ENCODE measurements at places on chromosomes 5 and 9.

DNA sequence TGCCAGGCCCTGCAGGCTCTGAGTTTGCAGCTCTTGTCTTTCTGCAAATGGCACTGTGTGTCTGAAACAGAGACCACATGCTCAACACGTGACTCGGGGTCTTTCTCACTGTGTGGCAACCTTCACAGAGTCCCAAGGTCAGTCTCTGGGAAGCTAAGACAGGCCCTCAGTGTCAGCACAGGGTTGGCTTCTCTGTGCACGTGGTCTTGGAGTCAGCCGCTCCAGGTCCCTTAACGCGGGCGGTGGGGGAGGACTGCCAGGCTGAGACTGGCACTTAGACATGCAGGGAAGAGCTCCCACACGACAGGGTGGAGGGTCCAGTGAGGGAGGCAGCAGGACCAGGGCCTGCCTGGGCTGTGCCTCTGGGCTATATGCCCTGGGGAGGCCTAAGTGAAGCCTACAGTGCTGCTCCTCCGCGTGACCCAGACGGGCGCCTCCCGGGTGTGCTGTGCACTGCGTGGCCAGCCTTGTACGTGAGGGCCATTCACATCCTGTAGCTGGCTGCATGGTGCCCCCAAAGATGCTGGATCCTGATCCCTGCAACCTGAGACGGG, 76.8 kb downstream of the ADAMTS2 start:
- no peak for DNase-seq

GRCh38 chr5:138582959-138583358, 7.8 kb upstream of the HSPA9 start:
- no peak for DNase-seq

- no peak for DNase-seq
Observed at GRCh38 chr9:33117306-33117705, 40.8 kb upstream of the SMU1 start.

DNA sequence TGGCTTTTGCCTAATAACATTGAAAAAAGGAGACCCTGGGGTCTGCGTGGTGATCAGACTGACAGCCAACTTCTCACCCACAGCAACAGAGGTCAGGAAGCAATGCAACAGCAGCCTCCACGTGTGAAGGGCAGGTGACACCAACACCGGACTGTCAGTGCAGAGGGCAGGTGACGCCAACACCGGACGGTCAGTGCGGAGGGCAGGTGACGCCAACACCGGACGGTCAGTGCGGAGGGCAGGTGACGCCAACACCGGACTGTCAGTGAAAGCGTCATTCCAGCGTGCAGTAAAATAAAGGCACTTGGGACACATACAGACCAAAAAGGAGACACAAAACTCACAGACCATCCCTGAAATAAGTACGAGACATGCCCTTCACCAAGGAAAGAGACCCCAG, 37.2 kb upstream of the CEP72 start:
- no peak for DNase-seq

- no peak for DNase-seq
Observed at GRCh38 chr5:115531787-115532367, 12.7 kb downstream of the FEM1C start.

DNA sequence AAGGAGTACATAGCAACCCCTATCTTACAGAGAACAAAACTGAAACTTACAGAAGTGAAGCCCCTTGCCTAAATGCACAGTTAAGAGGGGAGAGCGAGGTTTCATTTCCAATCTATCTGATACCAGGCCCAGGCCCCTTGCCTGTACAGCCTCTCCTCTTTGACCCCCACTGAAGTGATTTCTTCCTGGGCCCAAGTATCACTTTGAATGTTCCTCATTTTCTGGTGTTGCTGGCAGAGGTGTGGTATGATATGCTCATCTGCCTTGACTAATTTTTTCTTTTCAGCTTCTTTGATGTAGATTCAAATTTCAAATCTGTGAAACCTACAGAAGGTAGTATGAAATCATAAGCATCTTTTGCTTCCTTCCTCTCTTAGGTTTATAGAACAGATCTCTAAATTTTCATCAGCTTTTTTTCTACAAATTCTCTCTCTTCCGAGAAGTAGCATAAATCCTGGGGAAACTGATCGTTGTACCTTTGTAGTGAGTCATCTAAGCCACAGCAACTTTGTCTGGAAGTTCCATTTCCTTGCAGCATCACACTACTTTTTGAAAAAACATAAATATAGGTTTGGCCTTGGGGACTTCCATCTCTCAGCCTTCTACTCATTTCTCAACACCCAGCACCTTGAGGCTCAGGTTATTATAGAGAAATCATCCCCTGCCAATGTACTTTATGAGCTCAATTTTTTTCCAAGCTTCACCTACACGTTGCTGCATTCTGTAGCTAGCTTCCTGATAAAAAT, 402.4 kb upstream of the PTGER4 start:
- no peak for DNase-seq

GRCh38 chr5:148620696-148621095, 33.6 kb downstream of the HTR4 start:
- DNase-seq, result no peak

DNA sequence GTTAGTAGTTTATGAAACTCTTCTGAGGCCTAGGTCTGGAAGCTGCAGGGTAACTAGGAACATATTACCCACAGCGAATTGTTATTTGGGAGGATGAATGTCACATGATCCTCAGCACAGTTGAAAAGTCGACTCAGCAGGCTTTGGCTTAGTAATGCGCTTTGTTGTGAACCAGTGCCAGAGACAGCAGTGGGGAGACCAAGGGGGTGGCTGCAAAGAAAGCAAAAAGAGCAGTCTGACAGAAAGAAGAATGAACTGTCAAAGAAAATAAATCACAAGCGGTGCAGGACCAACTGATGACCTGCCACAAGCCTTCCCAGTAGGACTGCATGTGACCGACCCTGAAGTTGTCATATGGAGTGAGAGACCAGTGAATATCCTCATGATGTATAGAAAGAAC, 170.0 kb downstream of the CCDC171 start:
- DNase-seq, result no peak

- no peak for DNase-seq
Observed at GRCh38 chr5:168327994-168328393, 36.5 kb downstream of the WWC1 start.

Measured in T1000 (cell line).